ENCODE measurements at places on chromosomes 4 and X.

GRCh38 chr4:92236877-92237276 is 66.9 kb upstream of the GRID2 start:
- no peak for DNase-seq

GRCh38 chrX:43025806-43026315 is 247.9 kb upstream of the PPP1R2C start:
- DNase-seq, result no peak

DNA sequence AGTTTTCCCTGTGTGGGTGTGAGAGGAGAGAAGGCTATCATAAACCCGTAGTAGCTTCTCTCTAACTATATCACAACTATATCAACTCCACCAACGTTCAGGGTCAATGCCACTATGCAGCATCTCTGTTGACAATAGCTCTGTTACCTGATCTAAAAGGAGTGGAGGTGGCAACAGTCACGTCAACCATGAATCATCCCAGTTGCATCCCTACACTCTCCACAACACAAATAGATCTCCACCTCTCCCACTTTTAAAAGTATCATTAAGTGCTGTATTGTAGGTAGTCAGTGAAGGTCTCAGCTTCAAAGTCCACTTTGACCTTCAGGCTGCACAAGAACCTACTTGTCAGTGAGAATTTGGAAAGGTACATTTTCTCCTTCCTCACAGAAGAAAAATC is 600.5 kb upstream of the GRIA3 start:
- no peak for DNase-seq

- DNase-seq, result no peak
Measured at GRCh38 chr4:147638942-147639341, 21.7 kb downstream of the TMEM184C start.

GRCh38 chrX:39020051-39020669 is 218.9 kb downstream of the MID1IP1 start:
- no peak for DNase-seq

- DNase-seq, result no peak
Measured at GRCh38 chr4:47788126-47788525, 49.7 kb downstream of the CORIN start.

GRCh38 chrX:124804962-124805361 is 458.6 kb downstream of the SH2D1A start:
- no peak for DNase-seq

DNA sequence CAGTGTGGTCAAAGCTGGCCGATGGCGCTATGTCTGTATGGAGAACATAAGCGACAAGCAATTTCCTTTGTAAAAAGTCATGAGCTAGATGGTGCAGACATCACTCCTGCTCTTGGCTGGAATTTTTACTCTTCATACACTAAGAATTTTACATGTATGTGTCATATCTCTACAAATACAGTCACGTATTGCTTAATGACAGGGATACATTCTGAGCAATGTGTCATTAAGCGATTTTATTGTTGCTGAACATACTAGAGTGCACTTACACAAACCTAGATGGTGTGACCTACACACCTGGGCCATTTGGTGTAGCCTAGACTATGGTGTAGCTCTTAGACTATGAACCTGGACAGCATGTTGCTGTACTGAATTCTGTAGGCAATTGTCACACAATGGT is 185.4 kb downstream of the SOWAHB start:
- no peak for DNase-seq

- DNase-seq, result no peak
Measured at GRCh38 chrX:27254656-27255055, 208.5 kb downstream of the PPP4R3C start.

All from stimulated activated CD8-positive, alpha-beta memory T cell treated with anti-CD3 and anti-CD28 coated beads, Interleukin-4, amount 100 ng/mL, for 1 hour (primary cell).